Naive thymus-derived CD4-positive, alpha-beta T cell (primary cell): ENCODE measurements at places on chromosomes 1 and 21. TPM values are rescaled to one million over a fixed set of nuclear protein-coding genes. Genes with fewer than 3 reads are reported as not detected.

PDZK1 gene
- polyA plus RNA-seq = 0.09 TPM

DNA sequence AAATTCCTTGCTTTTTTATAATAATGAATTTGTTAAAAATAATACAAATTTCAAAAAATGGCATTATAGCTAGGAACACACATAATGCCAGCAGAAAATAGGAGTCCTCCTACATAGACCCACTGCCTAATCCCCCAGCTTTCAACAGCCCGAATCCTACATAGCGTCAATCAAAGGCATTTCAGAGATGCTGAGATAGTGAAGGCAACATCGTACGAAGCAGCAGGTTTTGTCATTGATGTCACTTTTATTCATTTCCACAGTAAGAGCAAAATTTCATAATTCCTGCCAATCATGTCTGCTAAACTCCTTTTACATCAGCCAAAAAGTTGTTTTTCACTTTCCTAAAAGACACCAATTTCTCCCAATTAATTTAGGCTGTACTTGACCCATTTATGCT is 94.1 kb downstream of the GREM2 start:
- no peak for DNase-seq

LRRIQ3 gene
- 1.0 TPM for polyA plus RNA-seq

CD244 gene
- 4.6 TPM for polyA plus RNA-seq

TDRD10 gene
- polyA plus RNA-seq = not detected

GRCh38 chr1:72662918-72663317 is 380.6 kb upstream of the NEGR1 start:
- DNase-seq = no peak

DNA sequence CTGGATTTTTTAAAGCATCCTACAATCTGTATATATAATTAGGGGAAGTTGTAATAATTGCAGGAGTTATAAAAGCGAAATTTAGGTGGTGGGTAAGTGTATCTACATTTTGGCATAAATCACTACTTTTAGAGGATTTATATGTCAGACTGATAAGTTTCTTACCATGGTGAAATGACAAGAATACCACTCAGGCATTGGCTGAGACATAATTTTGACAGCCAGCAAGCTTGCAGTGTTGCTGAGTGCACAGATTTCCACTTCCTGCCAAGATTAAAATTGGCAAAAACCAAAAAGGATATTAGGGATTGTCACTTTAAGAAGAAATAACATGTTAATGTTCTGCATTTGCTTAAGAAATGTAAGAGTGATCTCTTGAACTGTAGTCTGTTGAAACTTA is 28.2 kb downstream of the NFIA start:
- no peak for DNase-seq

- no peak for DNase-seq
Observed at GRCh38 chr1:86155051-86155806, 1.3 kb downstream of the COL24A1 start.

DNA sequence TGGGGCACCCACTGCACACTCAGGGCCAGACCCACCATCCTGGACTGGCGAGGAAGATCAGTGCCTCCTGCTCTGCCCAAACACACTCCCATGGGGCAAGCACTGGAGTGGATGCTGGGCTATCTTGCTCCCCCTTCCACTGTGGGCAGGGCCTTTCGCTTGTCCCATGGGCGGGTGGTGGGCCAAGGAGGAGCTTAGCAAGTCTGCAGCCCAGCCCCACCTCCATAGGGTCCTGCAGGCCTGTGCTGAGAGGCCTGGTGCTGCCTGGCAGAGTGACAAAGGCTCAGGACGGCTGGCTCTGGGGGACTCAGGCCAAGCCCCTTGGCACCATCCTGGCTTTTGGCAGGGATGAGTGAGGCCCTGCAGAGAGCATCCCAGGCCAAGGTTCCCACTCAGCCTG is 89.4 kb downstream of the PTPRU start:
- no peak for DNase-seq

GRCh38 chr1:115717541-115717940 is 51.0 kb downstream of the CASQ2 start:
- no peak for DNase-seq

PTGER3 gene
- 0.07 TPM for polyA plus RNA-seq

- no peak for DNase-seq
Observed at GRCh38 chr1:108512239-108513043, 47.5 kb upstream of the EEIG2 start.

DNA sequence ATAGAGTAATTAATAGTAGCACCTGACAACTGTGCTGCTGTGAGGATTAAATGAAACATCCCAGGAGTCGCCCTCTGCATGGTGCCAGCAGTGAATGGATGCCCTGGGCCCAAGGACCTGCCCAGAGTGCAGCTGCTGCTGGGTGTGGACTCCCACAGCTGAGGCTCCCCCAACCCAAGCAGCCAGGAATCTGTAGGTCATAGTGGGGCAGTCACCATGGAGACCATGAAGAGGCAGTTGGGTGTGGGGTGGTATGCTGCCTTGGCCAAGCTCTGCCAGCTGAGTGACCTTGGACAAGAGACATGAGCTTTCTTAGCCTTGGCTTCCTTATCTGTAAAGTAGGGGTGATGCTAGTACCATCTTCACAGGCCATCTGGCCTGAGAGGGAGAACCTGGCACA is 9.4 kb downstream of the OLIG2 start:
- no peak for DNase-seq

DNA sequence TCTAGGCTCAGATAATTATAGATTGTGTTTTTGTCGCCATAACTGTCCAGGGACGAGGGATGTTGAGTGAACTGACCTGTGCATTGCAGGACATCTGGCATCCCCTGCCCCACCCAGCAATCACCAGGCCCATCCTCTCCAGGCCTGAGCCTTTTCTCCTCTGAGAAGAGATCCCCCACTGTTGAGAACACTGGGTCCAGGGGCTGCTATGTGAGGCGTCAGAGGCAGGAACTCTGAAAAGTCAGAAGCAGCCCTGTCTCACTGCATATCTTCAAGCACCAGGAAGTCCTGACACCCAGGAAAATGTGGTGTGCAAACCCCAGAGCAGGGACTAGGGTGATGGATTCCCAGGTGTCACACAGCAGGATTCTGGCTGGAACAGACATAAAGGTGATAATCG is 17.1 kb upstream of the ACBD3 start:
- DNase-seq = no peak

MROH7 gene
- not detected for polyA plus RNA-seq

- DNase-seq = no peak
Observed at GRCh38 chr1:91697861-91698260, 188.1 kb downstream of the TGFBR3 start.

DNA sequence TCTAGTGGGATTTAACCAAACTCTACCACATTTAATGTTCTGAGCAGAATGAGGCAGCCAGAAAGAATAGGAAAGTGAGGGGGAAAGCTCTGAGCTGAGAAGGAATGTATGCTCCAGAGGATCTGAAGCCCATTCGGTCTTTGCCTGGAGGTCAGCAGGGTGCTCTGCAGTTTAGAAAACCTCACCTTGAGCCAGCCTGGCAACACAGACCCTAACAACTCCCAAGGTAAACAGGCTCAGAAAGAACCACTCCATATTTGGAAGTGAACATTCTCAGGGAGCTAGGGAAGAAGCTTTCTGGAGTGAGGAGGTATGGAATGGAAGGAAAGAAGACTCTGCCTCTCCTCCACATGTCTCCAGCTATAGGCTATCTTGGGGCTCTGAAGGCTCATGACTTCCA is 398.8 kb downstream of the SEC16B start:
- DNase-seq = no peak

- DNase-seq = peak; percentile 95
Observed at GRCh38 chr1:101309334-101310311, 72.8 kb downstream of the S1PR1 start.

TFF2 gene
- not detected for polyA plus RNA-seq

RAB42 gene
- not detected for polyA plus RNA-seq

DNA sequence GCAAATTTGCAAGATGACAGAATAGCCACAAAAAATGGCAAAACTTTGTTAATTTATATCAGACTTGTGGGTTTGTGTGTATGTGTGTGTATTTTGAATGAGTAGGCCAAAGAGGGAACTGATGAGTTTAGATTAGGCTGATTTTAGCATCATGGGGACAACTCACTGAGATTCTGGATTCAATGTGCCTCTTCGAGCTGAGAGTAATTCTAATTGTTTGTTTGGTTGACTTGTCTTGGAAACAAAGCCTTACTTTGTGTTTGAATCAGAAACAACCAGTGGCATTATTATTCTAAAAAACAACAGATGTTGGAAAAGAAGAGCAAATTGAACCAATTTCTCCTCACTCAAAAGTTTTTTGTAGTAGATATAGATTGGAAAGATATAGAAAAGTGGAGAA is 40.5 kb upstream of the C21orf91 start:
- DNase-seq = no peak

DNA sequence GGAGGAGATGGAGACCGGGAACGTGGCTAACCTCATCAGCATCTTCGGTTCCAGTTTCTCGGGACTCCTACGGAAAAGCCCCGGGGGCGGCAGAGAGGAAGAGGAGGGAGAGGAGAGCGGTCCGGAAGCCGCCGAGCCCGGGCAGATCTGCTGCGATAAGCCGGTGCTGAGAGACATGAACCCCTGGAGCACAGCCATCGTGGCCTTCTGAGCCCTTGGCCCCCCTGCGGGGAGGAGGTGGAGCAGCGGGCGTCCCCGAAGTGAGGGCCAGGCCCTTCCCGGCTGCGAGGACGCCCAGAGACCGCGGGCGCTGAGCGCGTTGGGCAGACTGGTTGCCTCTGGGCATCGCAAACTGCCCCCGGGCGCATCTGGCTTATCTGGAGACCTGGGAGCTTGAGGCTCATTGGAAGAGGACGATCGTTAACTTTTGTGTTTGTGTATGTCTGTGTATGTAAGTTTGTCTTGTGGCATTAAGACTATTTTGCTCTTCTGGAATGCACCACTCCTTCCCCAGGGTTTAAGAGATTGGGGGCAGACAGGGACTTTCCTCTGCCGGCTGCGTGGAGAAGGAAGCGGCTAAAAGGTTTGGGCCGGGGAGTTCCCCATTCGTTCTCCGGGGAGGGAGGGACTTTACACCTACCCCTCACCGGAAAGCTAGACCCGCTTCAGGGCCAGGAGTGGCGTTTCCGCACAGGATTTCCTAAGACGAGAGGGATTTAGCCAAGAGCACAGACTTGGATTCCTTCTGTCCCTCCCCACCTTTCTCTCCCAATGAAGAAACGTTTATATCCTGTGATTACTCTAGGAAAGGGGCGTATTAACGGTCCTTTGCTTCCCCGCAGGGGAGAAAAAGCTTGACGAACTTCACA is 1.4 kb downstream of the IER5 start:
- DNase-seq = peak; percentile 63

- no peak for DNase-seq
Observed at GRCh38 chr1:26550946-26551345, 21.4 kb downstream of the RPS6KA1 start.

GRCh38 chr1:27886353-27886679 is 14.0 kb downstream of the THEMIS2 start:
- DNase-seq = no peak

USH2A gene
- not detected for polyA plus RNA-seq

C4BPB gene
- 0.60 TPM for polyA plus RNA-seq

- no peak for DNase-seq
Observed at GRCh38 chr1:79105500-79105899, 99.0 kb upstream of the ADGRL4 start.

- DNase-seq = no peak
Observed at GRCh38 chr1:53342735-53343470, 15.0 kb upstream of the LRP8 start.

- no peak for DNase-seq
Observed at GRCh38 chr1:165882168-165882837, 54.9 kb downstream of the UCK2 start.

DNA sequence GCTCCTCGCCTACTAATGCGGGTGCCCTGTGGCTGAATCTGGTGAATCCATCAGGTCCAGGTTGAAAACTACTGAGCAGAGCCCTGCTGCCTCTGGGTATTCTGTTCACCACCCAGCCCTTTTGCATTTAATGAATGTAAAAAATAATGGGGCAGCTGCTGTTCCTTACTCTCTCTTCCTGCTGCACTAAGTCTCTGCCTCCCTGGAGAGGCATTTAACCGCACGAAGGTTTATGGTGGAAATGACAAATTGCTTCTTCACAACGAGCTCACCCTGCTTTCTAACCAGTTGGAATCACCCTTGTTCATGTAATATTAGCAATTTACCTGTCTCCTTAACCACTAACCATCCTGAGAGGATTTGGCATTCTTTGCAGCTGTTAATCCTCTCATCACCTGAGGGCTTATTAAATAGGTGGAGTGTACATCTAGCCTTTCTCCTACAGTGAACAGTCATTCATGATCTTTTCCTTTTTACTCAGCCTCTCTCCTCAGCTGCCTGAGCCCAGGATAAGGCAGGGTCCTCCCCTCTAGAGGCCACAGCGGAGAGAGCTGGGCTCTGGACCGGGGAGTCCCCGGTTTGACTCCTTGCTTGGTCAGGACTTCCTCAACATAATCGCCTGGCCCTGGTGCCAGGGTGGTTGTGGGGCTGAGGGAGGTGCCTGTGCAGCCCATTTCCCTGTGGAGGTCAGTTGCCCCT is 97.6 kb downstream of the NOS1AP start:
- no peak for DNase-seq

MYBPH gene
- not detected for polyA plus RNA-seq

GBP7 gene
- polyA plus RNA-seq = not detected

PTGFR gene
- not detected for polyA plus RNA-seq

GRCh38 chr21:35091496-35091895 is 42.4 kb upstream of the RUNX1 start:
- DNase-seq = no peak
